ENCODE measurements at places on chromosomes 5 and 9. TPM values are rescaled to one million over a fixed set of nuclear protein-coding genes. Genes with fewer than 3 reads are reported as not detected.

- no peak for DNase-seq
These were observed 1.7 kb upstream of the TOPORS start for GRCh38 chr9:32554107-32554506.

DNA sequence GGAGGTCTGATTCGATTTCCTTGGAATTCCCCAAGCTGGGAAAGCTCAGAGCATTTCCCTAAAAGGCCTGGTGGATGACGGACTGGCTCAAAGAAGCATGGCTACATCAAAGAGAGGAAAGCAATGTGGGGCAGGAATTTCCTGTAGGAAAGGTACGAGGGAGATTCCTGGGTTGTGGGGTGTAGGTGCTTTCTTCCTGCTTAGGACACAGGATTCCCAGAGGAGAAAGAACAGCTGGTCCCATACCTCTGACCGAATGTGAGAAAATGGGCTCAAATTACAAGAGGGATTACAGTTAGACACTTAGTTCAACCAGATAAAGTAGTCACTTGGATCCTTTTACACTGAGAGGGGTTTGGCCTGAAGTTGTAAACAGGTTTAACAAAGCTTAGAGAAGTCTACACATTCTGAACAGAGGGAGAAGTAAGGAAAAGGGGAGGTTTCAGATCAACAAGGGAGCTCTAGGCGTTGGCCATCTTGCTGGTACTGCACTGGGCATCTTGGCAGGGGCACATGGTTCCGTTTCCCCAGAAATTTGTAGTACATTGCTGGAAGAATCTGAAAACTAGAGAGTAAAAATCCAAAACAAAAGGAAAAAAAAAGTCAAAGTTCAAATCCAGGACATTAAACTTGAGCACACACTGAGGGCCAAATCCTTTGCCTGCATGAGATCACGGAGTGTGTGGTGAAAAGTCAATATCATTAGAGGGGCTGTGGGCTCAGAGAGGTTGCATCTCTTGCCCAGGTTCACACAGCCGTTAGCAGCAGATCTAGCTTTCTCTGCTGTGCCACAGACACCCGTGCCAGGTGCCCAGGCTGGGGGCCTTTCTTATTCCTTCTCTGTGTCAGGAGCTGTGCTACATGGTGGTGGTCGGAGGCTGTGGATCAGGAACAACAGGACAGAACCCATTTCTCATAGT is 171.3 kb downstream of the RGS3 start:
- no peak for DNase-seq

DNA sequence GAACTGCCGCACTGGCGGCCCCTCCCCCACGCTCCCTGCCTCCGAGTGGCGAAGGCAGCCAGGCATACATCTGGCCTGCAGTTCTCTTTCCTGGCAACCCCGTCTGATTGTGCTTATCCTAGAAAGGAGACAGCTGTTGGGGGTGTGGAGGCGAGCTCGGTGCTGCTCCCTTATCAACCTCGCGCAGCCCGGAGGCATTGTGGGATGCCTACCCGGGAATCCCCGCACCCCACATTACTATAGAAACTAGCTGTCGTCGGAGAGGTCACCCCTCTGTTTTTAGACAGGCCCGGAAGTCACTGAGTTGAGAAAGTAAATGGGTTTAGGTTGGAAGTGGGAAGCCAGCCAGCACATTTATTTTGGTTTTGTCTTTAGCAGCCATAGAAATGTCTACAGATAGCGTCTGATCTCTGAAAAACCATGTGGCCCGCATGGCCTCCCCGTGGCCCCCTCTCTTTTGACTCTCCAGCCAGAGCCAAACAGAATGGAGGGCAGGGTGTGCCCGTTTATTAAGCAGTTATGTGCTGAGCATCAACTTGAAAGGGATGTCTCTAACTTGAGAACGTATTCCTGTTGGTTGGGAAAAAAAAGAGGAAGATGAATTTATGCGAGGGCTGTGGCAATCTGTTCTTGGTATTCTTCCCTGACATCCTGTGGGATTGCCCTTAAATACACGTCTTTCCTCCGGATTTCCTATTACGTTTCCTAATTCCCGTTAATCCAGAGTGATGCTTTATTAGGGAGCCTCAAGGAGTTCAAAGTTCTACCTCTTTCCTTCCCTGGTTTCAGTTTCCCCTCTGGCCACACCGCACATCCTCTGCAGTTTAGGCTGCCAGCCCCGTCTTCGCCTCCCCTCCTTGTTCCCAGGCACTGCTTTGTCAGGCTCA is 3.9 kb downstream of the STC2 start:
- peak; percentile 94 for DNase-seq

- DNase-seq: no peak
These were observed 459.7 kb downstream of the BNC2 start for GRCh38 chr9:16410601-16411280.

DNA sequence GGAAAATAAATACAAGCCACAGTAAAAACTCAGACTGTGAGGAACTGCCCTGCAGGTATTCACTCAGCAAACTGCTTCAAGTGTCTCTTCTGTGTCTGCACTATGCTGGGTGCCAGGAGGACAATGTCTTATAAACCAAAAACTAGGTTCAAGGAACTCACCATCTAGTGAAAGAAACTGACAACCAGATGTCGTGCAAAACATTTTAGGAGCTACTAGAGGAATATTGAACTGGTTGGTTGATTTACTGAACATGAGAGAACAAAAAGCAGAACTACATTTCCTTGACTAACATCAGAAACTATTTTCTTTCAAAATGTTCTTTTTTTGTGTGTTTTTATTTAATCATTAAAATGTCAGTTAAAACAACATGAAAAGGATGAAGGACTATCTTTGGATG is 35.2 kb downstream of the ZNF366 start:
- no peak for DNase-seq

DNA sequence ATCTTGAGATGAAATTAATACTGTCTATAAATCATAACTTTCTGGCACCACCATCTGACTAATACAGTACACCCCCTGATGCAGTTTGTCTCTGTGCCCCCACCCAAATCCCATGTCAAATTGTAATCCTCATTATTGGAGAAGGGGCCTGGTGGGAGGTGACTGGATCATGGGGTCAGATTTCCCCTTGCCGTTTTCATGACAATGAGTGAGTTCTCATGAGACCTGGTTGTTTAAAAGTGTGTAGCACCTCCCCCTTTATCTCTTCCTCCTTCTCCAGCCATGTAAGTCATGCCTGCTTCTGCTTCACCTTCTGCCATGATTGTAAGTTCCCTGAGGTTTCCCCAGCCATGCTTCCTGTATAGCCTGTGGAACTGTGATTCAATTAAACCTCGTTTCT is 78.7 kb upstream of the CDH6 start:
- DNase-seq: no peak

Gene P4HA2
- 85.7 TPM for total RNA-seq

- no peak for DNase-seq
These were observed 121.7 kb upstream of the ZNF366 start for GRCh38 chr5:72628771-72629371.

GRCh38 chr9:136312436-136312835 is 8.5 kb upstream of the CCDC187 start:
- DNase-seq: peak; percentile 76

DNA sequence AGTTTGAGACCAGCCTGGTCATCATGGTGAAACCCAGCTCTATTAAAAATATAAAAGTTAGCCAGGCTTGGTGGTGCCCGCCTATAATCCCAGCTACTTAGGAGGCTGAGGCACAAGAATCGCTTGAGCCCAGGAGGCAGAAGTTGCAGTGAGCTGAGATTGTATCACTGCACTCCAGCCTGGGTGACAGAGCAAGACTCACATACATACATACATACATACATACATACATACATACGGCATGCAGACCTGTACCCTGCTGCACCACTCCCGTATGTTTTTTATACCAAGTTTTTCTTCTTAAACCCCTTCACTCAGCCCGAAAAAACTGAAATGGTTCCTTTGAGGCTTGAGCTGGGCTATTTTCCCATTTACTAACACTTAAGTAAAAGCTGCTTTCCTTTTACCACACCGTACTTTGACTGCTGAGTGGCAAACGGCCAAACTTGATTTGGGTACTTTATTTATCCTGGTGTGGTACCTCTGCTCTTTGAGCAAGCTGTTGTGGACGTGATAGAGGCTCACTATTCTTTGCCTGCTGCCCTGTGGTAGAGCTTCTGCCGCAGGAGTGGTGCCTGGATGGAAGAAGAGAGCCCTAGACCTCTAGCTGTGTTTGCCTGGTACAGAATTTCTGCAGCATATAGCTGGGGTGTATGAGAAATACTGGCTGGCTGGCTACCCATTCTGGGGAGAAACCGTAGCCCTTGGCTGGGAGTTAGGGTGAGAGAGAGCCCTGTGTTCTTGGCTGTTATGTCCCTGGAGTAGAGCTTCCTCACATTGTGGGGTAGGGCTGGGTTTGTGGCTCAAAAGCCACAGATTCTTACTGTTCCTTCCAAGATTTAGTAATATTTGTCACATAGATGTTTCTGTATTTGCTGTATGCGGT is 19.4 kb downstream of the IPO11 start:
- no peak for DNase-seq

DNA sequence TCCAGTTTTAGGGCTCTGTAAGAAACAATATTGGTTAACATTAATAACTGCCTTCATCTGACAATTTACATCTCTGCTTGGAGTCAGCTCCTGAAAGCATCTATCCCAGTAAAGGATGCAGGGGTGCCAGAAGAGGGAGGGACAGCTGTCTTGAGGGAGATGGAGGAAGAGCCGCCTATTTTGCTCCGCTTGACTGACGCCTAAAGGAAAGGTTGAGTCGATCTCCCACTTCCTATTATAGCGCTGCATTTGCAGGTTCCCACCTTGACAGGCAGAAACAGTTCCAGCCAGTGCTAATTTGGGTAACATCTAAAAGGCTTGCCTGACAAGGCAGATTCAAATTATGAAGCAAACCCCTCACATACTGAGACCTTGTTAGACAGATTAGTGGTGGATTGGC is 374.6 kb downstream of the SPATA31D1 start:
- no peak for DNase-seq

Gene CTSV
- 0.79 TPM for total RNA-seq

Gene GPR151
- total RNA-seq: not detected

DNA sequence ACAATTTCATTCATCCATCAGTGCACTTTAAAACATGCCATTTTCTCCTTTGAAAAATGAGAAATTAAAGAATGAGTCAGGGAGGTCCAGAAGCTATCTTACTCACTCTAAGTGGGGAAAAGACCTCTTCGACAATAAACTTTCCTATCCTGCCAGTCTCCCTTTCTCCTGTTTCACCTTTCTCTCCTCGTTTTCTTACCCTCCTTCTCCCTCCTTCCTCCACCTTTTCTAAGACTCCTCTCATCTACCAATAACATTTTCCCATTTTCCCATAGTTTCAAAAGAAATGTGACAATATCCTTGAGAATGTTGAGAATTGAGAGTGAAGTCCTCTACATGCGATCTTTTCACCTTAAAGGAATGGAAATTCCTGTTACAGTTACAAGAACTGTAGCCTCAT is 450.5 kb upstream of the GRAMD2B start:
- DNase-seq: no peak

Gene PAIP2
- 27.9 TPM for total RNA-seq

Gene IFNE
- not detected for total RNA-seq

DNA sequence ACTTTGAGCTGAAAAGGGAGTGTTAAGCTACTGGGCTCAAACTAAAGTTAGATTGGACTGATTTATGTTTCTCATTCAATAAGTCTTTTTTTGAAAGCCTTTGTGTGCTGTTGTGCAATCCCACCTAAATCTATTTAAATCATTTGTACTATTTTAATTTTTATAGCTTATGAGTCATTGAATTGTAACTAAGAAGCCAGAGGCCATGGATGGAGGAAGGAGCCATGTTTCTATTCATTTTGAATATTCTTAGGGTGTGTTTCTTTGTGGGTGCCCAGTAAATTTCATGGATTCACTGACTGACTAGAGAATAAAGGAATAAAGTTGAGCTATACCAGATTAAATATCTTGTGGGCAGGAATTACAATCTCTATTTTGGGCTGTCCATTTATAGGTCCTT is 238.5 kb downstream of the KIF4B start:
- no peak for DNase-seq
